SK-MEL-5 (cell line): ENCODE measurements at places on chromosomes 16 and 17. TPM values are rescaled to one million over a fixed set of nuclear protein-coding genes. Genes with fewer than 3 reads are reported as not detected.

The KCNG4 gene
- 3.3 and 3.5 TPM in 2 replicates for total RNA-seq

The TBC1D3C gene
- total RNA-seq = not detected in 2 replicates

The NDE1 gene
- total RNA-seq = 23.5 and 30.2 TPM in 2 replicates

The BTBD17 gene
- total RNA-seq = not detected in 2 replicates

DNA sequence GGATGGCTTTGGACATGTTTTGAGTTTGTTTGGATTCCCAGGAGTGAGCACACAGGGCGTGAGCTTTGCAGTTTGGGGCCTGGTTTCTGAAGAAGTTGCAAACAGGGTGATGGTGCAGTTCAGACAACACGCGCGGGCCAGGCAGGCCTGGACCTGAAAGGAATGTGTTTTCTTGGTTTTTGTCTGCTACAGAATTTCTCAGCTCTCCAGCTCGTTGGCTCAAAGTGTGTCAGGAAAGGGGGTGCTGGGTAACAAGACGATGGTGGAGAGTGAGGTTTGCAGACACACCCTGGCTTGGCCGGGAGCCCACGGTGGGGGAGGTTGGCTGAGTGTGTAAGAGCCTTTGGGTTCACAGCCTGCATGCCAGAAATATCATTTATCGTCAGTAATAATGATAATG is 82.3 kb downstream of the CMIP start:
- no peak for DNase-seq

GRCh38 chr17:65522751-65523404 is 38.6 kb downstream of the AXIN2 start:
- DNase-seq = no peak

DNA sequence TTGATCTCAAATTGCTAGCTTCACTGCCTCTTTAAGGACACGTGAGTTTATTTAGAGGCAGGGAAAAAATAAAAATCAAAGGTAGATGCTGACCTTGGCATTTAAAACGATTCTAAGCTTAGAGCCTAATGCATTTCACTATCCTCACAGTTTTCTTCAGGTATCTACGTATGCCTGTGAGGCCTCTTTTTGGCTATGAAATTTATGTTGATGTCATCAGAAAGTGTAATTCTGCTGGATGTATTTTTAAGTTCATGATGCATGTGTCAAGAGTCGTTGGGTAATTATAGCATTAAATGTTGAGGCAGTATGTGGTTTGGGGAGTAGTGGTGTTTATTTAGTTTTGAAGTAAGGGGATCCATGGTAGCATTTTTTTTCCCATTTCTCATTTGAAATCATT is 4.2 kb upstream of the KRTAP3-2 start:
- no peak for DNase-seq

GRCh38 chr16:10876799-10877341 is at the start of gene CIITA:
TSS of gene CIITA (plus strand) at chr16:10877202. CDS start at chr16:10877331, 129 bp downstream.
- DNase-seq = no peak

- no peak for DNase-seq
Observed at GRCh38 chr17:47643116-47643515, 6.6 kb upstream of the KPNB1 start.

DNA sequence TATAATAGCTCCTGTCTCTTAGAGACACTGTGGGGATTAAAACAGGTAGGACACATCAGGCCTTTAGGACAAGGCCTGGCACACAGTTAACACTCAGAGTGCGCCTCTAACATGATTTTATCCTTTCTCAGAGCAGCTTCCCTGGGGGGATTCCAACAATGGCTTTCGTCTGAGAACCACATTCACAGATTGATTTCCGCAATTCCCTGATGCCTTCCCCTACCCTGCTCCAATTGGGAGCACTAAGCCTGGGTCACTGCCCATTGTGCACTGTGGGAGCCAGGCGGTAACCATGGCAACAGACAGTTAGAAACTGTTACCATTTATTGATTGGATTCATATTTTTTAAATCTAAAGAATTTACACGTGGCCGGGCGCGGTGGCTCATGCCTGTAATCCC is 5.9 kb upstream of the ALKBH5 start:
- DNase-seq = no peak

DNA sequence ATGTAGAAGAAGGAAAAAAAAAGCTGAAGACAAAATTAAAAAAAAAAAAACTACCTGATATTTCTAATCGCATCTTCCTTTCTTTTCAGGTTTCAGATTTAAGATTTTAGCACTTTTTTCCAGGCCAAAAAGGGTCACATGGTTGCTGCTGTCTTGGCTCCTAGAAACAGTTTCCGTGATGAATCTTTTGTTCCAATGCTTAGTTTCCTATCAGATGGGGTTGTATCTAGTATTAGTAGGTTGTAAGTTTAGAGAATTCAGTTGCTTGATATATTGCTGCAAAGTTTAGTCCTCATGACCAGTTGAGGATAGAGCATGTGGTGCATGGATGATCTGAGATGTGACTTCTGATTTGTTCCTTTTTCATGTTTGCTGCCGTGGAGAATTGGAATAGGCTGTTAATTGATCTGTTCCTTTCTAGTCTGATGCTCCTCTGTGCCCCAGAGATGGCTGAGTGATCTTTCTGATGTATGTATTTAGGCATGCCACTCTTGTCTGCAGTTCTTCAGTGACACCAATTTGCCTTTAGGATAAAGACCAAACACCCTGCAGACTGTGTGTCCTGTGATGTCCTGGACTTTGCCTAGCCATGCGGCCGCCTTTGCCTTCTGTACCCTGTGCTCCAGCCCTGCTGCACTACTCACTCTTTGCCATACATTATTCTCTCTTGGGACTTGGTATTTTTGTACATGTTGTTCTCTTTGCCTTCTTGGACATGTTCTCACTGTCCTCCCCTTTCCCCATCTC is 94.0 kb downstream of the MRTFB start:
- no peak for DNase-seq
